Stimulated activated CD4-positive, alpha-beta T cell treated with anti-CD3 and anti-CD28 coated beads, Interleukin-12 subunit alpha, Interleukin-12 subunit beta, amount 100 ng/mL, for 48 hours (primary cell): ENCODE measurements at places on chromosomes 2 and 18.
A peak's percentile ranks its signal among the peaks of the same experiment; 100 is the strongest.

- no peak for DNase-seq
Measured at GRCh38 chr2:69677914-69678313, 34.4 kb upstream of the AAK1 start.

- DNase-seq, result no peak
Measured at GRCh38 chr2:122535960-122536505, 780.6 kb downstream of the TSN start.

GRCh38 chr2:74767618-74768017, 66.3 kb upstream of the HK2 start:
- no peak for DNase-seq

DNA sequence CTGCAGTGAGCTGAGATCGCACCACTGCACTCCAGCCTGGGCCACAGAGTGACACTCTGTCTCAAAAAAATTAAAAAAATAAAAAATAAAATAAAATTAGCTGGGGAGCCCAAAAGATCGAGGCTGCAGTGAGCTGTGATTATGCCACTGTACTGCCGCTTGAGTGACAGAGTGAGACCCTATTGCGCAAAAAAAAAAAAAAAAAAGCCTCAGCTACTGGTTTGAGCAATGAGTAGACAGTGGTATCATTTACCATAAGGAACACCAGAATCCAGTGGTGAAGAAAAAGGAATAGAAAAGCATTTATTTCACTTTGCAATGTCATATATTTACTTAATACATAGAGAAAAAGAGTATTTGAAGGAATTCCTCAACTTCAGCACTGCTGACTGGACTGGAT, 3.0 kb downstream of the SAP130 start:
- no peak for DNase-seq

- no peak for DNase-seq
Measured at GRCh38 chr2:225693259-225693658, 293.7 kb downstream of the NYAP2 start.

DNA sequence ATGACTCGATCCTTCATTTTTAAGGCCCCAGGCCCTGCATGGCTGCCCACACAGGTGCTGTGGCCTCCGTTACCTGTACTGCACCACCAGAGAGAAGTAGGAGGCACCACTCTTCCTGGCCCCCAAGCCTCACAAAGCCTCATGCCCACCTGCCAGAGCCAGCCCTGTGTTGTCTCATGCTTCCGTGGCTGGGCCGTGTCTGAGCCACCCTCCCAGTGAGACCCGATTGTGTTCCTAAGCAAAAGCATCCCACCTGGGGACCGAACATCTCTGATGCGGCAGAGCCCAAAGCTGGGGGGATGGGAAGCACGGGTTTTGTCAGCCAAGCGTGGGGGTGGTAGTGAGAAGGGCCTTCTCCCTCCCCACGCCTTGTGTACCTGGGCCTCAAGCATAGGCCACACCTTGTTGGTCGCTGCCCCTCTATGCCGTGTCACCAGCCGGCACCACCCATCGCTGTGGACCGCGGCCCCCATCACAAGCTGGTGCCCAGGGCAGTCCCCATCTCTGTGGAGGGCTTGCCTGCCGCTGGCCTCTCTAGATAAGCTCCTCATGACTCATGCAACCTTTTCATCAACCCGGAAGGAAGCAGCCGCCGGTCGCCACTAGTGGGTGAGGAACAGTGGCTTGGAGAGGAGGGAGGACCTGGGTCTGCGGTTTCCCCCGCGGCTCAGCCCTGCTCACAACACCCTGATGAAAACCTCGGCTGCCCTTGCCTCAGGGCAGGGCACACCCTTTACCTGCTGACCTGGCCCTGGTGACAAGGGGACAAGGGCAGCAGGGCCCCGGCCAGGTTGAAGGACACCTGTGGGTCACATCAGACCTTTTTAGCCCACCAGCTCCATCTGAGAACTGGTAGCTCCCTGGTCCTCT, 2.7 kb upstream of the RNPEPL1 start:
- peak; percentile 82 for DNase-seq

DNA sequence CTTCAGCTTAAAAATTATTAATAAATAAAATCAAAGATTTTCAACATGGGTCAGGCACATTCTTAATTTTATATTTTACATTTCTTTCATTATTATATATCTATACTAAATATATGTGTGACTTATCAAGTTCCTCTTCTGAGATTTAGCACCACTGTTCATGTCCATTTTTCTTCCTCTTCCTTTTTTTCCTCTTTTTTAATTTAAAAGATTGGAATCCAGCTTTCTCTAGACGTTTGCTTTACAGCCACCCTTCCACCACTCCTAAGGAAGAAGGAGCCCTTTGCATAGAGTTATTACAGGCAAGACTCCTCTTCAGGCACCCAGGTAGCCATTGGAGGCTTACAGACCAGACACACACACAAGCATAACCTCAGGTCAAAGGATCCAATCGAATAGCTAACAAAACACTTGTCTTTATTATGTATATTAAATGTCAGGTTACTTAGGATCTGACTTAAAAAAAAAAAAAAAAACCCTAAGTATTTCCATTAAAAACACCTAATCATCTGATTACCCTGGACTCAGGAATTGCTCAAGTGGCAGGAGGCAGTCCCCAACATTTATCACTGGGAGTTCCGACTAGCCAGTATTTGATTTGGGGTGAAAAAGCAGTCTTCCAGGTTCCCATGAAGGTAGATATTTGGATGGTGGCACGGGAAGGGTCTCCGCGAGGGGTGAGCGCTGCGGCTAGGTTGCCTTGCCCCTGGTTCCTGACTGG, 2.4 kb upstream of the ZEB2 start:
- no peak for DNase-seq

DNA sequence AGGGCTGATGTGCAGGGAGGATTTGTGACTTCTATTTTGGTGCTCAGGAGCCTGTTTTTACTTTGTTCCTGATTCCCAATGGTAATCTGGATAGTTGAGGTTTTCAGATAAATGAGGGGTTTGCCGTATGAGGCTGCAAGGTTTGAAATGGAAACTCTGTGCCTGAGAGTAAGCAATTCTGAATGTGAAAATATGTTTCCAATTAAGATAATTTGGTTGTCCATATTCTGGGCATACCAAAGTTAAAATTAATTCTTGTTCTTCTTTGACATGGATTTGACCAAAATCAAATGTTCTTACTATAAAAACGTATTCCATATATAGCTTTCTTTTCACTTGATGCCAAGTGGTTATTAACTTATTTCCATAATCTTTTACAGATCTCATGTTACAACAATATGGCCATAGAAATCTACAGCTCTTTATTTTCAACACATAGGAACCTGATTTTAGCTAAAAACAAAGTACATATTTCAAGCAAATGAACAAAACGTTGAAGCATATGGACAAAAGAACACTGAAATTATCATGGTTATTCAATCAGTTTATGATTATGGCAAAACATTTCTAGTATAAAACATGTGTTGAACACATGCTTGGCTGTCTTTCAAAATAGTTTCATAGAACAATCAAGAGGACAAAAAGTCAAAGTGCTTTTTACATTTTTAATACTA, 63.4 kb upstream of the ARHGAP28 start:
- no peak for DNase-seq

GRCh38 chr2:31578316-31578715, 2.4 kb downstream of the SRD5A2 start:
- DNase-seq, result no peak

- DNase-seq, result no peak
Measured at GRCh38 chr2:209121691-209122090, 302.2 kb upstream of the MAP2 start.

- no peak for DNase-seq
Measured at GRCh38 chr2:239685965-239686364, 285.1 kb upstream of the HDAC4 start.

- no peak for DNase-seq
Measured at GRCh38 chr2:99445065-99445464, 44.8 kb downstream of the REV1 start.

GRCh38 chr2:189304360-189304759, 124.8 kb upstream of the COL5A2 start:
- no peak for DNase-seq

- no peak for DNase-seq
Measured at GRCh38 chr18:49626842-49627467, 65.1 kb downstream of the LIPG start.

DNA sequence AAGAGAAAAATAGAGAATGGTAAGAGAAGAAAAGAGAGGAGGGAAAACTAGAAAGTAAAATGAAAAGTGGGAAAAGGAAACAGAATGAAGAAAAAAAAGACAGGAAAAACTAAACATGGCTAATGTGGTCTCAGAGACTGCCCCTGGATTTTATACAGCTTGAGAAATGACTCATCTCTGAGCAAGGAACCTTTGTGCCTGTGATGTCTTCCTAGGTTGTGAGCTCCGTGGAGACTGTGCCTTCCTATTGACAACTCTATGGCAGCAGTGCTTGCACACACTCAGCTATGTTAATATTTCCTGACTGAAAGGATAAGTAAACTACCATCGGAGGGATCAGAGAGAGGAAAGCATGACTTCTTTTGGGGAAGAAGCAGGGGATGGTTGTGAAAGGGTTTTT, 203.8 kb downstream of the RDH14 start:
- no peak for DNase-seq

DNA sequence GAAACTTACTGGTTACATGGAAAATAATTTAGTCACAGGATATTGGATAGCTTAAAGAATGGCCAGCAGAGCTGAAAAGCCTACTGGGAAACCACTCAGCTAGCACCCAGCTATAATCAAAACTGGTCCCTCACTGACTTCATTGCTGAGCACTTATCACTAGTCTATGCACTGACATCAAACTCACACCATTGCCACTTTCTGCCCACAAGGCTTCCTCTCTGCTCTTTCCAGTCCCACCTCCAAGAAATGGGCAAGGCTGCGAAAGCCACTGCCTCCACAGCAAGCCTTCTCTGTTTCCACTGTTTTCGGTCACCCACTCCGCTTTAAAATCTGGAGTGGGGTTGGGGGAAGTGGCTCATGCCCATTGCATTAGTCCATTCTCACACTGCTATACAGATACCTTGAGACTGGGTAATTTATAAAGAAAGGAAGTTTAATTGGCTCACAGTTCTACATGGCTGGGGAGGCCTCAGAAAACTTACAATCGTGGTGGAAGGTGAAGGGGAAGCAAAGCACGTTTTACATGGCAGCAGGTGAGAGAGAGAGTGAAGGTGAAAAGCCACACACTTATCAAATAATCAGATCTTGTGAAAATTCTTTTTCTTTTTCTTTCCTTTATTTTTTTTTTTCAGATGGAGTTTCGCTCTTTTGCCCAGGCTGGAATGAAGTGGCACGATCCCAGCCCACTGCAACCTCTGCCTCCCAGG, 77.0 kb upstream of the CERS6 start:
- DNase-seq, result no peak

GRCh38 chr2:178279142-178279541, 84.8 kb downstream of the OSBPL6 start:
- DNase-seq, result no peak

GRCh38 chr2:237165405-237166276, 80.0 kb downstream of the COPS8 start:
- DNase-seq, result no peak

GRCh38 chr2:113776949-113777348, 20.5 kb upstream of the SLC35F5 start:
- no peak for DNase-seq

GRCh38 chr2:228705318-228705717, 523.8 kb upstream of the SPHKAP start:
- DNase-seq, result no peak

DNA sequence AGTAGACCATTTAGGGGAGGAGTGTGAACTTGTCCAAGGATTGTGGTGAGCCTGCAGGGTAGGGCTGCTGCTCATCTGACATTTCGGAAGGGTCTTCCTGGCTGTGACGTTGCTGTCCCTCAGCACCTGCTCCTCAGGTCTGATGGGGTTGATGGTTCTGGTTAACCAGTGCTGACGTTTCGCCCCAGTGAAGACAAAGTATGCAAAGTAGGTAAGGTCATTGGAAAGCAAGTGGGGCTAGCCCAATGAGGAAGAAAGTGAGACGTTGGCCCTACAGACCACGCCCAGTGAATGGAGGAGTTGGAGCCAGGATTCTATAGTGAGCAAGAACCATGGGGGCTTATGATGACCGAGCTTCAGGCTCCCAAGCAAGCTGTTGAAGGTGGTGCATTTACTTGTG, 33.4 kb upstream of the ZNF396 start:
- DNase-seq, result no peak

DNA sequence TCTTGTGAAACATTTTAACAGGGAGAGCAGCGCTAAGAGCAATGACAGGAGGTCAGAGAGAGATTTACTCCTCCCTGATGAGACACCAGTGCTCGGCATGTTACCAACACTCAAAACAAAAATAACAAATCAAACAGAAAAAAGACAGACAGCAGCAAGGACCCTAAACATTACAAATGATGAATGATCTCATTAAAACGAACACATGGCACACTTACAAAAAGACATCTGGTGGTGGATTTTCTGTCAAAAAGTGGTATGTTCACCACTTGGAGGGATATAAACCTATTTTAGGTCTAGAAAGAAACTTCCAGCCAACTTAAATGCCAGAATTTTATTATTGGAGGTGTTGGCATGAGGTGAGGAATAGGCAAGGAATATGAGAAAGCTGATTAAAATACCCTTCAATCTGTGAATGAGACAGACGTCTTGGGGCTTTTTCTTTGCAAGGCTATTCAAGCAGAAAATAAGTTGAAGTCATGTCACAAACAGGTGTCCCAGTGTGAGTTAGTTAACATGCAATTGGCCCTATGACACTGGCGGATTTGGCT, 112.8 kb downstream of the PRELID3A start:
- DNase-seq, result no peak

DNA sequence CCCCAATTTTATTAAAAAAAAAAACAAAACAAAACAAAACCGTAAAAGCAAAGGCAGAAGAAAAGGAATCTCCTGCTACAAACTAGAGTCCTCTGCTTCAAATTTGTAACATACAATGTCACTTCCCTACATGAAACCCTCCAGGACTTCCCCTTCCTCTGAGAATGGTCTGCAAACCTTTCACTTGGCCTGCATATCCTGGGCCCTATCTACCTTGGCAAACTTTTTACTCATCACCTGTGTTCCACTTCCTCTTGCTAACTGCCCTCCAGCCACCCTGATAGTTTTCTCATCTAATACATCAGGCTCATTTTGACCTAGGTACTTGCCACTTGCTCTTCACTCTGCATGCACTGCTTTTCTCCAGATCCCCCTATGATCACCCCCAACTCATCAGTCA, 255.5 kb downstream of the ETAA1 start:
- no peak for DNase-seq

- DNase-seq, result no peak
Measured at GRCh38 chr18:25662272-25662671, 310.3 kb upstream of the ZNF521 start.

DNA sequence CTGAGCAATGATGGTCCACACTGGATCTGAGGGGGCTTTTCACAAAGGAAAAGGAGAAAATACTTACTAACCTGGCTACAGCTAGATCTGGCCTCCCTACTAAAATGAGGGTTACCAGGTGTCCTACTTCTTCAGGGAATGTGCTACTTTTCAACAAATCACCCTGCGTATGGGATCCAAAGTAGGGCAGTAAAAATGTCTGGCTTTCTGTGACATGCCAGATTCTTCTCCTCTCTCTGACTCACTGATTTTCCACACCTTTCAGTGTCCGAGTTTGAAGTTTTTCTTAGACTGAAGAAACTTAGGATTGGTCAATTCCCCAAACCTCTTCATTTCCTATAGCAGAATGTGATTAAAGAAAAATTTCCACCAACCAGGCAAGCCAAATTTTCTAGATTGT, 71.2 kb downstream of the SLC8A1 start:
- no peak for DNase-seq
